Stimulated activated CD8-positive, alpha-beta memory T cell treated with anti-CD3 and anti-CD28 coated beads, Interleukin-4, amount 100 ng/mL, for 1 hour (primary cell): ENCODE measurements at places on chromosomes 13 and 19.
A peak's percentile ranks its signal among the peaks of the same experiment; 100 is the strongest.

- no peak for DNase-seq
Measured at GRCh38 chr19:3830621-3831589, 37.9 kb downstream of the ZFR2 start.

DNA sequence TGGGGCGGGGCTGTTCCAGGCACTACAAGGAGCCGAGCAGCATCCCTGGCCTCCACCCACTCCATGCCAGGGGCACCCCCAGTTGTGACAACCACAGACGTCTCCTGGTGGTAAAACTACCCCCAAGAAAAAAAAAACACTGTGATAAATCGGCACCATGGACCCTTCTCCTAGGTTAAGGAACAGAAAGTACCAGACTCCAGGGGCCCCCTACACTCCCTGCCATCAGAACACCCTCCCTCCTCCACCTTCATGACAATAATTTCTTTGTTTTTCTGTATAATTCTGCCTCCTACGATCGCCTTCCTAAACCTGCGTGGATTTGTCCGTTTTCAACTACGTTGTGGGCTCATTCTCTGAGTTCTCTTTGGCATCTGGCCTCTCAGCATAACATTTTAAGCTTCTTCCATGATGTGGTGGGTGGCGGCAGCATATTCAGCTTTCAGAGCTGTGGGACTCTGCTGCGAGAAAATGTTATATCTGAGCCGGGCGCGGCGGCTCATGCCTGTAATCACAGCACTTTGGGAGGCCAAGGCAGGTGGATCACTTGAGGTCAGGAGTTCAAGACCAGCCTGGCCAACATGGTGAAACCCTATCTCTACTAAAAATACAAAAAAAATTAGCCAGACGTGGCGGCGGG, 8.6 kb downstream of the TLE2 start:
- DNase-seq, result no peak

DNA sequence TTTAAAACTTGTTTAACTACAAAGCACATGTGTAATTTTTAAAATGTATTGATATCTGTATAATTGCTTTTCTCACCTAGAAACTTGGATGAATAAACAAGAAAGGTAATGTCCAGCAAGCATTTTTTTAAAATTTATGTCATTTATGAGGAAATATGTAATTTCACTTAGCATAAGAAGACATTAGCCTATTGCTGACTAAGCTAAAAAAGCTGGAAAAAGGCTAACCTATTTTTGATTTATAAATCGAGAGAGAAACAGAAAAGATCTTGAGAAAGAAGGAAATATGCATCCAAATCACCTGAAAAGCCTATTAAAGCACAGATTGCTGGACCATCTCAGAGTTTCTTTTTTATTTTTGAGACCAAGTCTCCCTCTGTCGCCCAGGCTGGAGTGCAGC, 1181.3 kb downstream of the SLITRK1 start:
- no peak for DNase-seq

DNA sequence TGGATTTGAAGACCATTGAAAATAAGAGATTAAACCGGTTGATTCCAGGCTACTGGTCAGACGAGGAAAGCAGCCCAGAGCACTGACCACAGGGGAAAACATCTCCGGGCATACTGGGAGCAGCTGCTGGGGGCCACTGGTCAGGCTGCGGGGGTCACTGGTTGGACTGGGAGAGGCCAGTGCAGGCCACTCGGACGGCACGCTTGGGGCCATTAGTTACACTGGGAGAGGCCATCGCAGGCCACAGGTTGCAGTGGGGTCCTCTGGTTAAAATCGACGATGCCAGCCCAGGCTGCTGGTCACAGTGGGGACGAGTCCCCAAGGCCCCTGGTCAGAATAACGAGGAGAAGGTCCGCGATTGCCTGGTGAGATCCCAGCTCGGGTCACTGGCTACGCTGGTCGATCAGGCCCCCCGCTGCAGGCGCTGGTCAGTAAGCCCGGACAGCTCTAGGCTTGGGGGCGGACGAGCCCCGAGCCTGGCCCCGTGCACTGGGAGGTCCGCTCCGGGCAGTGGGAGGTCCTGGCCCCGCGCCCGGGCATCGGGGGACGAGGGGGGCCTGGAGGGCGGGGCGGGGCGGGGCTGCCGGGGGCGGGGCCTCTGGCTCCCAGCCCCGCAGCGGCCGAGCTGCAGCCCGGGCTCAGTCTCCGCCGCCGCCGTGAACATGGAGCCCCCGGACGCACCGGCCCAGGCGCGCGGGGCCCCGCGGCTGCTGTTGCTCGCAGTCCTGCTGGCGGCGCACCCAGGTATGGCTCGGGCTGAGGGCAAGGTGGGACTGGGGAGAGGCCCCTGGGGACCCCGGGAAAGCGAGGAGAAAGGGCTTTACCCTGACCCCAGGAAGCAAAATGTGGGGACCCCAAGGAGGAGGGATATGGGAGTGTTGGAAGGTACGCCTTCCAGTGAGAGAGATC, at the start of gene BCAM:
Gene BCAM (plus strand): TSS at position 641 of the 909 bp plus-strand sequence. CDS start 22 bp downstream, at position 663.
- no peak for DNase-seq

GRCh38 chr19:10259162-10259905, 7.3 kb downstream of the MRPL4 start:
- DNase-seq, result peak; percentile 70

GRCh38 chr19:15091918-15092753, 10.1 kb downstream of the OR1I1 start:
- no peak for DNase-seq

- no peak for DNase-seq
Measured at GRCh38 chr13:47457626-47458025, 543.4 kb downstream of the SUCLA2 start.

DNA sequence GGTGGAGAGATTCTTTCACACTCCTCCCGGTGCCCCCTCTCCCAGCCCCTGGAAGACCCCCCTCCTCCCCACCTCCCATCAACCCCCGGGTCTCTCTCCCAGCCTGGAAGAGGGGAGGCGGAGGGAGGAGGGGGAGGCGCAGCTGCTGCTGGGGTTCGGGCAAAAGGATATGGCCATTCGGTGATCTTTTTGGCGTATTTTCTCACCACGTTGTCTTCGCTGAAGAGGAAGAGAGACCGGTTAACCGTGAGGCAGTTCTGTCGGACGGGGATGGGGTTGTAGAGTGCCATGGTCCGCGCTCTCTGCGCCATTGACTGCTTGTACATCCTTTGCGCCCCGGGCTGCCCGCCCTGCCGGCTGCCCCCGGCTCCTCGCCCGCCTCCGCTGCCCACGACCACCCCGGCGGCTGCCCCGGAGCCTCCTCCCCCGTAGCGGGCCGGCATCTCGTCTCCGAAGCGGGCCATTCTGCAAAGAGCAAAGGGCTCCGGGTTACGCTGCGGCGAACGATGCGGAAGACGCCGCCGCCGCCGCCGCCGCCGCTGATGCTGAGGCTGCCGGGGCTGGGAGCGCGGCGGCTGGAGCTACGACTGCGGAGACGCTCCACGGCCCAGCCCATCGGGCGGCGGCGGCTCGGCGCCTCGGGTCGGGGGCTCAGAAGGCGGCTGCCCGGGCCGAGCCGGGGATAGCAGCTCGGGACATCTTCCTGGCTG, 363 bp downstream of the CACNA1A start:
- no peak for DNase-seq

GRCh38 chr13:98285317-98285716, 108.2 kb upstream of the RNF113B start:
- no peak for DNase-seq

- no peak for DNase-seq
Measured at GRCh38 chr13:38951525-38952313, 38.9 kb downstream of the STOML3 start.

- no peak for DNase-seq
Measured at GRCh38 chr19:41455936-41456335, 13.0 kb downstream of the ERICH4 start.

- DNase-seq, result no peak
Measured at GRCh38 chr13:111850458-111850857, 216.5 kb upstream of the SOX1 start.

- DNase-seq, result no peak
Measured at GRCh38 chr13:80824229-80824628, 483.3 kb upstream of the SPRY2 start.

- DNase-seq, result no peak
Measured at GRCh38 chr13:31982540-31982939, 49.0 kb upstream of the FRY start.

GRCh38 chr19:50779504-50780457, 9.5 kb downstream of the GPR32 start:
- no peak for DNase-seq

- DNase-seq, result no peak
Measured at GRCh38 chr13:84255226-84255797, 373.0 kb upstream of the SLITRK1 start.

- DNase-seq, result no peak
Measured at GRCh38 chr13:40063703-40064102, 408.2 kb downstream of the COG6 start.
